ENCODE measurements at places on chromosomes 7 and 10.

GRCh38 chr10:124860426-124860825 lies 58.8 kb downstream of the ABRAXAS2 start:
- DNase-seq = no peak

DNA sequence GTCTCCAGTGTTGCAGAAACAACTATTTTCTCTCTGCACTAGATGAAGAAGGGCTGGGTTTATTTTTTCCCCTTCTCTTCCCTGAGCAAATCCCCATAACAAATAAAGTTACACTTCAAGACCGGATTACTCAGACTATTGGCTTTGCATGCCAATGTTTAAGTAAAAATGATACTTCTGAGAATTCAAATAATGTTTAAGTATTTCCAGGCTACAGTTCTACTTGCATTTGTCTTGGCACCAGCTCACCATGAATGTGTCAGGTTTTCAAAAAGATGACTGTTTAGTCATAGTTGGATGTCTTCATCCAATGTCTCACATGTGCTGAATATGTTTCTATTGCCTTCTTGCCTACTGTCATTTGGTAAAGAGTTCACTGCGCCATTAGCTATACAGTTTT lies 912.6 kb downstream of the GATA3 start:
- DNase-seq = no peak

DNA sequence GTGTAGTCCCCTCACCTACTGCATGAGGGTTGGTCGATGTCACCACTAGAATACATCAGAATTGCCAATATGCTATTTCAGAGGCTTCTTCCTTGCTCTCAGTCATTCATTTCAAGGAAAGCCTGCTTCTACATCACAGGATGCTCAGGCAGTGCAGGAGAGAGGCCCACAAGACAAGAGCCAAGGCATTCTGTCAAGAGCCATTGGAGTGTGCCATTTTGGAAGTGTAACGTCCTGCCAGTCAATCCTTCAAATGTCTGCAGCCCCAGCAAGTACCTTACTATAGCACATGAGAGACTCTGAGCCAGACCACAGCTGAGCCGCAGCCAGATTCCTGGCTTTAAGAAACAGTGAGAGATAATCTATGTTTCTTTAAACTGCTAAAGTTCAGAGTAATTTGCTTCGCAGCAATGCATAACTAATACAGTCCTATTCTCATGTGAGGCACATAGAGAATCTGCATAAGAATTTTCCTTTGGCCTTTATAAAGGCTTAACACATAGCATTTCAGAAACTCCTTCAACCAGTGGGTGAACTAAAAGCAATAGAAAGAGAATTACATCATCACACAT lies 166.5 kb upstream of the GNAI1 start:
- no peak for DNase-seq

GRCh38 chr10:21417172-21417712 lies 108.2 kb downstream of the SKIDA1 start:
- DNase-seq = no peak

GRCh38 chr7:135755351-135755753 lies 6.7 kb upstream of the FAM180A start:
- no peak for DNase-seq

- DNase-seq = no peak
Observed at GRCh38 chr7:116953906-116954838, 871 bp downstream of the ST7 start.

GRCh38 chr7:43649755-43650274 lies 66.9 kb downstream of the STK17A start:
- DNase-seq = no peak
